ENCODE measurements at places on chromosomes 7 and 10. TPM values are rescaled to one million over a fixed set of nuclear protein-coding genes. Genes with fewer than 3 reads are reported as not detected.

DNA sequence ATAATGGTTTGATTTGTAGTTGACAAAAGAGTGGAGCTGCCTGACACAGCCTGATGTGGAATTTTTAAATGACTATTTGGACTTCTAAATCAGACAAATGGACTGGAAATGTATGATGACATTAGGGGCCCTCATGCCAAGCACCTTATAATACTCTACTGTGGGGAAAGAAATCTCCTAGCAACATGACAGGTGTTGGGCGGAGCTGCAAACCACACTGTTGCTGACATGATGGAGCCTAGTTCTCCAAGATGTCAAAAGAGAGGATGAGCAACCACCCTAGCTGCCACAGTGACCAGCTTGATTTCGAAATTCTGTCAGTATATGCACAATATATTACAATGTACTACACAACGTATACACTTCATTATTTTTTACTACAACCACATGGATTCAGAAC, 65.8 kb downstream of the RHOBTB1 start:
- no peaks in the 10 kb centered on the region for H3K36me3 ChIP-seq
- no peaks in the 10 kb centered on the region for H3K4me1 ChIP-seq
- H3K4me3 ChIP-seq: no peak overlapping the region
- H3K27ac ChIP-seq: no peak overlapping the region

DNA sequence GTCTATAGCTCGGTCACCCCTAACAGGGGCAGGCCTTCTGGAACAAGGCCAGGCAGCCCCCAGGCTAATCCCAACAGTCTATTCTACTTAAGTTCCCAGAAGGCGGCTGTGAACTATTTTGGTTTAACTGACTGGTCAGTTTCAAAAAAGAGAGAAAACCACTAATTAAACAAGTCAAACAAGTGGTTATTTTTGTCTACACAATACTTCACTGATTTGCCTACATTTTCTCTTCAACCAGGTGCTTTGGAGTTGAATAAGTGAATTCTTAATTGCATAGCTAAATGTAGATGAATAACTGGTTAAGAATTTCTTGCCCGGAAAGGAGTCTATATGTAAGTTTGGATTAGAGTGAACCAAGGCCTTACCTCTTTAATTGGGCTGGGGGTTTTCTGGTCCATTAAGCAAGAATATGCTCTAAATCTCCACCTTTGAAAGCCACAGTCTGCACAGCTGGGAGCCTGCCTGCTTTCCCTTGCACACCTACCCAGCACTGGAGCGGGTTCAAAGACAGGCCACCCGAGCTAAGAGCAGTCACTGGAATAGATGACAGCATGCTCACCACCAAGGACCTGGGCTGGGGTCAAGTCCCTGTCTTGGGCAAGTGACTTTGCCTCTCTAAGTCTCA, 70.4 kb downstream of the TBXAS1 start:
- H3K4me1 ChIP-seq: no peaks in the 10 kb centered on the region
- no peak overlapping the region for H3K4me3 ChIP-seq
- H3K27me3 ChIP-seq: no peaks in the 10 kb centered on the region
- DNase-seq: no peak
- H3K36me3 ChIP-seq: no peaks in the 10 kb centered on the region

- peaks cover 4% of the 10 kb centered on the region for H3K4me1 ChIP-seq
- no peaks in the 10 kb centered on the region for H3K27me3 ChIP-seq
- no peak for DNase-seq
- H3K4me3 ChIP-seq: no peak overlapping the region
Measured at GRCh38 chr7:49714182-49714581, 59.3 kb upstream of the VWC2 start.

GRCh38 chr7:55502124-55502857, 70.0 kb downstream of the VOPP1 start:
- no peak for DNase-seq
- no peaks in the 10 kb centered on the region for H3K27me3 ChIP-seq
- H3K36me3 ChIP-seq: no peaks in the 10 kb centered on the region
- no peak overlapping the region for H3K4me3 ChIP-seq

- H3K27ac ChIP-seq: no peak overlapping the region
- H3K4me1 ChIP-seq: no peaks in the 10 kb centered on the region
- H3K36me3 ChIP-seq: no peaks in the 10 kb centered on the region
- no peak overlapping the region for H3K4me3 ChIP-seq
- no peaks in the 10 kb centered on the region for H3K27me3 ChIP-seq
Measured at GRCh38 chr10:2509081-2509531, 558.2 kb upstream of the PFKP start.

- no peak overlapping the region for H3K4me3 ChIP-seq
- no peak for DNase-seq
- H3K4me1 ChIP-seq: no peaks in the 10 kb centered on the region
- no peaks in the 10 kb centered on the region for H3K36me3 ChIP-seq
- no peaks in the 10 kb centered on the region for H3K27me3 ChIP-seq
Measured at GRCh38 chr7:125908711-125909110, 979.1 kb upstream of the POT1 start.

GRCh38 chr7:3250725-3251124, 50.3 kb upstream of the SDK1 start:
- no peaks in the 10 kb centered on the region for H3K36me3 ChIP-seq
- H3K4me3 ChIP-seq: no peak overlapping the region

DNA sequence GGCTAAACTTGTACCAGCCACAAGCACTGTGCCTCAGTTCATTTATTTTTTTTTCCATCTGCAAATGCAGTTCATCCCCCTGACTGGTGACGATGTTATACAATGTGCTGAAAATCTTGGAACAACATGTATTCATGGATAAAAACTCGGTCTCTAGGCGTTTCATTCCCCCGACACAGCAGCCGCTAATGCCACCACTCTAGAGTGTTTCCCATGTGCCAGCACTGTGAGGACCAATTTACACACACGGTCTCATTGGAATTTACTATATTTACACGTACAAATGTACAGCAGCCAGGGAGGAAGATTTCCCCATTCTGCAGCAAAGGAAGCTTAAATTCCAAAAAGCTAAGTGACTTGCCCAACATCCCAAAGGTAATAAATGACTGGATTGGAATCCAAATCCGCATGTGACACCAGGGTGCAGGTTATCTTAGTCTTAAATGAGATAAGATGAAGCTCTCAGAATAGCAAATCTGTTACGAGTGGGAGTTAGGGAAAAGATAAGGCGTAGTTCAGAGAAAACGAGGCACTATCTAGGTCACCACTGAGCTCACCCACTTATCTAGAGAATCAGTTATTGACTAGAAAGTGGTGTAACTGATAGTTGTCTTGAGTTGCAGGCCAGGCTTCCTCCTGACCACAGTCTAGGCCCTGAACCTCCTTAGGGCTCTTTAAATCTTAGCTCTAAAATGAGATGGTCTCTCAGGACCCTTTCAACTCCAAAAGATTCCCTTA, 36.7 kb downstream of the FAM107B start:
- DNase-seq: no peak
- H3K36me3 ChIP-seq: no peaks in the 10 kb centered on the region
- H3K4me1 ChIP-seq: peaks cover 1% of the 10 kb centered on the region
- H3K4me3 ChIP-seq: no peak overlapping the region
- H3K27me3 ChIP-seq: no peaks in the 10 kb centered on the region

DNA sequence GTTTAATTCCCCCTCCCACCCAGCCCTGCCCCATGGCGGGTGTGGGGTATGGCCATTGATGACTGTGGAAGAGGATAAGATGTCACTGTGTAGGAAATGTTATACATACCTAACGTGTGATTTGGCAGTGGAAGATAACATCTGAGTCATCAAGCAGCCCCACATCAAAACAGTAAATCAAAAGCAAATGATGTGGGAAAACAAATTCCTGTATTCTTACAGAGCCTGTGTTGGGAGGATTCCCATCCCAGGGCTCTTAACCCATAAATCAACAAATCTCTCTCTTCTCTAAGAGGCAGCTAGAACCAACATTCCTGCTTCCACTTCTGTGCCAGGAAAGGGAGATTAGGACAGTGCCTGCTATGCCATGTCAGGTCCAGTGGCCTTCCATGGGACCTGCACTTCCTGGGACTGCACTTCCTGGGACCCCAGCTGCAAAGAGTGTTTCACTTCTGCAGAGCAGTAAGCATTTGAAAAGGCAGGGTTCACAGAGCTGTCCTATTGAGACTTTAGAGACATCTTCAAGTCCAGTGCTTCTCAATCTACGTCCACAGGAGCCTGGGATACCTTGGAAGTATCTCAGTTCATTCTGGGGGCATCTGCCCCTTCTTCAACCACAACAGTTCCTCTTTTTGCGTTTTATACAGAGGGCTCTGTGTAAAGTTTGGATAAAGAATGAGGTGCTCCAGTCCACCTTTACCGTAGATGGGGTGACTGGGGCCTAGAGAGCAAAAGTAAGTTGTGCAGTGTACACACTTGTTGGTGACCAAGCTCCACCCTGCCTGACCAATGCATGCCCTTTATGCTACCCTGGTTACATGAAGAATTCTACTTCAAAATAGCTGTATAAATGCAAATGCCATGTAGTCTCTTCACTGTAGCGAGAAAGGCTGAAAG, 45.7 kb downstream of the ATXN7L1 start:
- no peak overlapping the region for H3K4me3 ChIP-seq

- H3K36me3 ChIP-seq: no peaks in the 10 kb centered on the region
- no peak overlapping the region for H3K4me3 ChIP-seq
- DNase-seq: no peak
- H3K27ac ChIP-seq: no peak overlapping the region
- H3K4me1 ChIP-seq: no peaks in the 10 kb centered on the region
Measured at GRCh38 chr7:262251-262572, 27.8 kb upstream of the FOXL3 start.

- H3K27ac ChIP-seq: no peak overlapping the region
- H3K4me1 ChIP-seq: no peaks in the 10 kb centered on the region
- DNase-seq: no peak
- H3K4me3 ChIP-seq: no peak overlapping the region
- H3K36me3 ChIP-seq: no peaks in the 10 kb centered on the region
Measured at GRCh38 chr10:93790439-93790838, 32.7 kb downstream of the LGI1 start.

DNA sequence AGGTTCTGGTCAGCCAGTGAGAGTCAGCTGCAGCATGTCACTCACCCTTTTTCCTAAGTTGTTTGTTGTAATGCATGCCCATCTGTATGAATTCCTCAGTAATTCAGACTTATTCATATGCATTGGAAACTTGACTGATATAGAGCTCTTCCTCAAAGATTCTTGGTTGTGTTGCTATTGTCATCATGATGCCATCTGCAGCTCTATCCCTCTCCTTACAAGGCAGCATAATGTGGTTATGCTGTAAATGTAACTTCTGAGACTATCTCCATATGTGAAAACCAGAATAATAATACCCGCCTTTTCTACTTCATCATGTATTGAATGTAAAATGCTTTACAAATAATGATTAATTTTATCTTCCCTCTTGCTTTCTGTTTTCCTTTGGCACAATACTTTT, 252.6 kb upstream of the MTPN start:
- H3K4me1 ChIP-seq: no peaks in the 10 kb centered on the region
- no peak overlapping the region for H3K27ac ChIP-seq
- no peaks in the 10 kb centered on the region for H3K36me3 ChIP-seq
- H3K27me3 ChIP-seq: no peaks in the 10 kb centered on the region
- H3K4me3 ChIP-seq: no peak overlapping the region

GRCh38 chr10:74913377-74913979, 87.1 kb downstream of the KAT6B start:
- no peak overlapping the region for H3K27ac ChIP-seq
- no peaks in the 10 kb centered on the region for H3K36me3 ChIP-seq
- H3K27me3 ChIP-seq: no peaks in the 10 kb centered on the region

DNA sequence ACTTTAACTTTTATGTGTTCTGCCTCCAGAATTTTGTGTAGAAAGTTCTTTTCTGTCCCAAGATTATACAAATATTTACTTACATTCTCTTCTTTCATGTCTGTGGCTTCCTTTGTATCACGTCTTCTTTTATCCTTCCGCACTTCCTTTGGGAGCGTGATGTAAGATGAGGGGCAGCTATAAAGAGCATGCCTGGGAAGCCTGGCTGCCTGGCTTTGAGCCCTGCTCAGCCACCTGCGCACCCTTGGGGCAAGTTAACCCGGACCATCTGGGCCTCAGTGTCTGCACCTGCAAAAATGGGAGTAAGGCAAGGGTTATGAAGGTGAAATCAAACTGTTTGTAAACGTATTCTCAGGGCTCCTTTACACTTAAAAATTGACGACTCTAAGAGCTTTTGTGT, 25.2 kb downstream of the PALD1 start:
- H3K4me1 ChIP-seq: peaks cover 16% of the 10 kb centered on the region
- H3K27me3 ChIP-seq: no peaks in the 10 kb centered on the region
- no peak overlapping the region for H3K27ac ChIP-seq
- no peak overlapping the region for H3K4me3 ChIP-seq
- no peak for DNase-seq

GRCh38 chr10:18483516-18484186, 167.7 kb downstream of the NSUN6 start:
- H3K27ac ChIP-seq: no peak overlapping the region
- peaks cover 2% of the 10 kb centered on the region for H3K4me1 ChIP-seq
- DNase-seq: no peak
- H3K27me3 ChIP-seq: no peaks in the 10 kb centered on the region
- H3K4me3 ChIP-seq: no peak overlapping the region

DNA sequence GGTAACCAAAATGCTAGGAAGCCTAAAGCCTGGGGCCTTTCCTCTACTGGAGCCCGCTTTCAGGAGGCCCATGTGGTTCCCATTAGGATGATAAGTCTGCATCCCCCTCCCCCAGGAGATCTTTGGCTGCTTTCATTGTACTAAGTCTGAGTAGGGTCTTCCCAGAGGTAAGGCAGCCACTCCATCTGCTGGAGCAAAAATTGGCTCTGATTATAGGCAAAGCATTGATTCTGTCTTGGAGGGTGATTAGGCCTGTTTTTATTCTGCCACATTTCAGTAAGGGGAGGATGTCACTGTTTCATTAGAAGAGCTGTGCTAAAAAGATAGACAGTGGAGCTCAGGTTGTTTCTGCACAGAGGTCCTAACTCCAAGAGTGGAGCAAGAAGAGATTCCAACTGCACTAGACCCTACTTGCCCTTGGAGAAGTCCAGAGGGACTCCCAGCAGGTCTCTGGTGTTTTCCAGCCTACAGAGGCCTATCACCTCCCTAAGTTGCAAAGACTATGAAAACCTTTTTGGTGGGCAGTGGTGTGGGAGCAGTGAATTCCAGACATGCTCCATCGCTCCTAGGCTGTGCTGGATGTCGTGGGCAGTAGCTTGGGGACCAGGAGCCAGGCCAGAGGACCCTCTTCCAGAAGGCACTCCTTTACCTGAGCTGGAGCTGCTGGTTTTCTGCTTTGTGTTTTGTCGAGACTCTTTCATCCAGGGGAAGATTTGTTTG, 7.1 kb upstream of the HOXA2 start:
- H3K4me3 ChIP-seq: no peak overlapping the region
- peaks cover 3% of the 10 kb centered on the region for H3K27me3 ChIP-seq
- H3K27ac ChIP-seq: no peak overlapping the region
- no peaks in the 10 kb centered on the region for H3K4me1 ChIP-seq

DNA sequence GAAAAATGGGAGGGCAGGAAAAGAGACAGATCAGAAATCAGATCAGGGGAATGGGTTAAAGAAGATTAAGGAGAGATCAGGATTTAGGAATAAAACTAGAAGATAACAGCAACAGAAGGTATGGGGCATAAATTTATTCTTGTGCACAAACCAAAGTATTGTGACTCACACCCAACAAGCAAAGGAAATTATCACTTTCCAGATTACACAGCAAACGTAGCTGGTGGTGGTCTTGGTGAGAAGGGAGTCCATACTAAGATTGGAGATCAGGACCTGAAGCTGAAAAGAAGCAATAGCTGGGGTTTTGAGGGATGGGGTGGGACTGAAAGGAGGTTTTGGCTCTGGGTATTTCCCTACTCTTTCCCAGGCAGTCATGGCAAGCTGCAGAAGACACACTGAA, 3.5 kb upstream of the MYOZ1 start:
- no peak for DNase-seq
- H3K4me3 ChIP-seq: no peak overlapping the region
- H3K27ac ChIP-seq: no peak overlapping the region
- no peaks in the 10 kb centered on the region for H3K36me3 ChIP-seq
- H3K4me1 ChIP-seq: no peaks in the 10 kb centered on the region
- no peaks in the 10 kb centered on the region for H3K27me3 ChIP-seq

The GRID1 gene
- total RNA-seq: 6.2 TPM

The PIK3AP1 gene
- total RNA-seq: 14.2 TPM

The FAM131B gene
- 0.79 TPM for total RNA-seq

The KEL gene
- total RNA-seq: 0.83 TPM

The DNAH11 gene
- total RNA-seq: 44.3 TPM

The LRRC27 gene
- total RNA-seq: 8.6 TPM

The VWDE gene
- total RNA-seq: 0.55 TPM
